Muscle of arm (tissue), 14 donors: ENCODE measurements at places on chromosomes 7 and 10. TPM values are rescaled to one million over a fixed set of nuclear protein-coding genes. Genes with fewer than 3 reads are reported as not detected.

STAG3 gene
- polyA plus RNA-seq: 36.0 TPM

AGAP3 gene
- 62.4 TPM for polyA plus RNA-seq

CNNM1 gene
- 0.05 TPM for polyA plus RNA-seq

RPEL1 gene
- polyA plus RNA-seq: not detected

TMEM225B gene
- polyA plus RNA-seq: 0.90 TPM

SYT15 gene
- polyA plus RNA-seq: not detected

ITPRID1 gene
- polyA plus RNA-seq: 0.82 TPM

ZNF488 gene
- polyA plus RNA-seq: 3.6 TPM

CCSER2 gene
- 61.9 TPM for polyA plus RNA-seq

MAD1L1 gene
- polyA plus RNA-seq: 17.1 TPM

NKX1-2 gene
- not detected for polyA plus RNA-seq

LRRD1 gene
- polyA plus RNA-seq: 0.64 TPM

WEE2 gene
- polyA plus RNA-seq: 0.10 TPM

LEP gene
- polyA plus RNA-seq: not detected

IDI2 gene
- 0.44 TPM for polyA plus RNA-seq

EPHA1 gene
- 6.8 TPM for polyA plus RNA-seq

GPR85 gene
- polyA plus RNA-seq: 1.7 TPM

GPR15LG gene
- 1.9 TPM for polyA plus RNA-seq

FUOM gene
- 3.7 TPM for polyA plus RNA-seq

CRHR2 gene
- polyA plus RNA-seq: 1.8 TPM

EN2 gene
- polyA plus RNA-seq: not detected

OR2A1 gene
- 0.80 TPM for polyA plus RNA-seq

OPN4 gene
- polyA plus RNA-seq: 2.4 TPM

STX1A gene
- 8.1 TPM for polyA plus RNA-seq

PCLO gene
- polyA plus RNA-seq: 0.54 TPM

FAM149B1 gene
- polyA plus RNA-seq: 27.5 TPM

GTF2IRD1 gene
- 31.8 TPM for polyA plus RNA-seq

AASS gene
- 16.0 TPM for polyA plus RNA-seq

SMC3 gene
- 73.8 TPM for polyA plus RNA-seq

NYAP1 gene
- polyA plus RNA-seq: 1.1 TPM

NAMPT gene
- polyA plus RNA-seq: 28.9 TPM

TMEM273 gene
- polyA plus RNA-seq: 5.4 TPM

PPA1 gene
- not detected for polyA plus RNA-seq

TSPAN13 gene
- polyA plus RNA-seq: 78.9 TPM

KLF14 gene
- polyA plus RNA-seq: 1.1 TPM

AKR1C4 gene
- polyA plus RNA-seq: not detected

TAS2R5 gene
- 4.5 TPM for polyA plus RNA-seq

SEPTIN14 gene
- 0.07 TPM for polyA plus RNA-seq

SLC13A1 gene
- not detected for polyA plus RNA-seq

AMPH gene
- 7.2 TPM for polyA plus RNA-seq

DENND11 gene
- 9.1 TPM for polyA plus RNA-seq

TMEM176B gene
- 15.6 TPM for polyA plus RNA-seq

FZD1 gene
- 16.8 TPM for polyA plus RNA-seq

LDB3 gene
- polyA plus RNA-seq: 935 TPM

TET1 gene
- 10.4 TPM for polyA plus RNA-seq

RNF32 gene
- not detected for polyA plus RNA-seq

EBF3 gene
- 70.4 TPM for polyA plus RNA-seq

POLR2J2 gene
- 0.79 TPM for polyA plus RNA-seq

ZDHHC6 gene
- 43.7 TPM for polyA plus RNA-seq

CEP55 gene
- 16.4 TPM for polyA plus RNA-seq

ZNF25 gene
- 12.7 TPM for polyA plus RNA-seq

EPHB6 gene
- 3.9 TPM for polyA plus RNA-seq

GRM3 gene
- 0.07 TPM for polyA plus RNA-seq

VAX1 gene
- polyA plus RNA-seq: not detected

TMEM26 gene
- polyA plus RNA-seq: not detected
